OCI-M1 (cell line): ENCODE measurements at places on chromosomes 3 and 15.

GRCh38 chr3:169583269-169583668 lies 80.2 kb downstream of the MECOM start:
- no peak for DNase-seq

DNA sequence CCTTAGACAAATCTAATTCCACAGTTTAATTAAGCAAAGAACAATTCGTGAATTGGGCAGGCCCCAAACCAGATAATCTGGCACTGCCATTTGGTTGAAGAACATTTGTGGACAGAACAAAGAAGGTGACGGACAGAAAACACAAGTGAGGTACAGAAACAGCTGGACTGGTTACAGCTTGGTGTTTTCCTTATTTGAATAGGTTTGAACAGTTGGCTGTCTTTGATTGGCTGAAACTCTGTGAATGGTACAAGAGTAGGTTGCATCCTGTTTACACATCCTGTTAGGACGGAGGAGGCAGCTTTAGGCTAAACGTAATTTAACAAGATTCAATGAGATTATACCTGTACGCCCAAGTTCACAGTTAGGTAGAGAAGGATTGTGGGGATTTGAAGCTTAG lies 114.4 kb downstream of the LPP start:
- DNase-seq, result no peak

DNA sequence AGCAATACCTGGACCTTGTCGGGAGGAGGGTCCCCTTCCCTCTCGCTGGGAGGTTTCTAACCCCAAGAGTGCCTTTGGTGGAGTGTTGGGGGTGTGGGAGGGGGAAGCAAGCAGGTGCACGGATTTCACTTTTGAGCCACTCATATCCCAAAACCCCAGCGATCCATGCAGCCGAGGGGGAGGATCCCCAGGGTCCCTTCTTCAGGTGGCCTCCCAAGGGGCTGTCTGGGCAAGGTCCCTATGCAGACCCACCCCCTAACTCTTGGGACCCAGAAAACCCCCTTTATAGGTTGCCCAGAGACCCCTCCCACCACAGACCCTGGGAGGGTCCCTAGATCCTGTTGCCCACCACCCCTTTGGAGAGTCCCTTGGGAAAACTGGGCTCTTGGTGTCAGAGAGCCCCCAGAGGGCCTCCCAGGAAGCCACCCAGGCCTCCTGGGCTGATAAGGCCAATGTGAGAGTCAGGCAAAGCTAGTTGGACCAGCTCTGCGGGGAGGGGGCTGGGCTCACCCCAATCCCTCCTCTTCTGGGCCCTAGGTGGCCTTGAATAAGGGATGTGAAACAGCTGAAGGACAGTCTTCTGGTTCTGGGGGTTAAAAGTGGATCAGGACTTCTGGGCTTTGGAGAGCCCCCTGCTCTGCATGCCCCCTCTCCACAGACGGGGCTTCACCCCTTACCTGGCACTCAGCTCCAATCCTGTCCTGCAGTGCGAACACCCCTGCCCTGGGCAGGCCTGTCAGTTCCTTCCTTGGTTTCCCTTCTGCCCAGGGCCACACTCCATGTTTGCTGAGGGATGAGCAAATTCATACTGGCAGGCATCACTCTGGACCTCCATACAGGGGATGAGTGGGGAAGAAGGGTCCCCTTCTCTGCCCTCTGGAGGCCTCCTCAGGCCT lies 932 bp upstream of the PLCD1 start:
- no peak for DNase-seq

DNA sequence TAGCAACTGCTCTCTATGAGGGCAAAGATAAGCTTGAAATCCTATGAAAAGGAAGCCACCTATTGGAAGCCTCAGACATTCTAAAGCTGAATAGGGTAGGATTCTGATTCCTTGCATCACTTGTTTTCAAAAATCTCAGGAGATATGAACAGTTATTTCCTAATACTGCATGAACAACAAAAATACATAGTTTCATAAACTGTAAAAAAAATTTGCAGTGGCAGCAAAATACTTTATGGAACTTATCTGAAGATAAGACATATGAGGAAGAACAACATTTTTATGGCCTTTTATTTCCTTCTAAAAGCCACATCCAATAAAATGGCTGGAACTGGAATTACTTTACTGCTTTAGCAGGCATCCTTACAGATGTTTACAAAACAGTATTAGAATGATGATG lies 29.9 kb downstream of the AP3S2 start:
- DNase-seq, result no peak

- peak; percentile 84 for DNase-seq
These were observed 12.9 kb downstream of the OCA2 start for GRCh38 chr15:28086175-28086703.

DNA sequence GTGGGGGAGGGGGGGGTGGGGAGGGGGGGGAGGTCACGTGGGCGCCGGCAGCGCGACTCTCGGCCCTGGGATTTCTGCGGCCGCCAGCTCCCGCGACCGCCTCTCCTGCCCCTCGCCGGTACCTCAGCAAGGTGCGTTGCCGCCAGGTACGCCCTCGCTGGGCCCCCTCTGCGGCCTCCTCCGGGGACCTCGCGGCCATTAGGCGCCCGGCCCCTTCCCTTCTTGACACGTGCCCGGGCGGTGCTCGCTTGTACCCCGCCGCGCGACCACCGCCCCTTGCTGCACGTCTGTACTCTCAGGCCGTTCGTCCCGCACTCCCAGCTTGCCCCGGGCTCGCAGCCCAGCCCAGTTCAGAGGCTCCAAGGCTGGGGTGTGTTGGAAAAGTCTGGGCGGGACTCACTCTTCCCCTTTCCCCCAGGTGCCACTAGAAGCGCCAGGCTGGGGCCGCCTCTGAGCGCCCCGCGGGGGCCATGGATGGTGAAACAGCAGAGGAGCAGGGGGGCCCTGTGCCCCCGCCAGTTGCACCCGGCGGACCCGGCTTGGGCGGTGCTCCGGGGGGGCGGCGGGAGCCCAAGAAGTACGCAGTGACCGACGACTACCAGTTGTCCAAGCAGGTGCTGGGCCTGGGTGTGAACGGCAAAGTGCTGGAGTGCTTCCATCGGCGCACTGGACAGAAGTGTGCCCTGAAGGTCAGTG lies at the start of gene MAPKAPK3:
TSS of gene MAPKAPK3 (plus strand) at position 56 of the 696 bp plus-strand sequence. CDS start at position 471, 415 bp downstream.
- peak; percentile 57 for DNase-seq

GRCh38 chr3:101677436-101678286 lies 729 bp upstream of the ZBTB11 start:
- no peak for DNase-seq

DNA sequence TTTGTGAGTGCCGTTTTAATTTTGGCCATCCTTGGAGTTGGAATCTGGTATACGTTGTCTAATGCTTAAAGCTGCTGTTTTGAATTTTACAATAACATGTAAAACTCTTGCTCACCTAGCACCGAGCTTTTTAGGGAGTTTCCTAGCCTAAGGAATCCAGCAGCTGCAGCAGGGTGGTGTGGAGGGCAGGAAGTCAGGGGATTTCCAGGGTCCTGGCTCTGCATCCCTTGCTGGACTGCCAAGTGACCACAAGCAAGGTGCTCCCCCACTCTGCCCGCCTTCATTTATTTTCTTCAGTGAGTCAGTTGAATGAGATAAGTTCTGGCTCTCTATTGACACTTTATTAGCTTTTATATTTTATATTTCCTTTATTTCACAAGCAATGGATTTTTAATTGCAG lies 113.7 kb downstream of the ATG7 start:
- no peak for DNase-seq

DNA sequence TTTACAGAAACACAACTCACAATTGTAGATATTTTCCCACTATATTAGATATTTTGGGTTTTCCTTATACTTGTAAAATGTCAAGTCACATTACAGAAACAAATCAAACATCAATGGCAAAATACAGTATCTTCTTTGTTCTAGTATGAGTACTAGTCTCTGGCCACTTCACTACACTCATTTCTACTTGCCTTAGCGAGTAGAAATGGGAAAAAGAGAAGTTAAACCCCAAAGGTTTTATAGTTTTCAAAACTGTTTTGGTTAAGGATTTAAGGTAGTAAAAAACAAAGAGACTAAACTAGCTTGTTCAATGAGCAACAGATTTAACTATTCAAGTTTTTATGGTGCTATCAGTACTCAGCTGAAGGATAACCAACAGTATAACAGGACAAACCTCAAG lies 81.7 kb downstream of the BTD start:
- DNase-seq, result peak; percentile 34

DNA sequence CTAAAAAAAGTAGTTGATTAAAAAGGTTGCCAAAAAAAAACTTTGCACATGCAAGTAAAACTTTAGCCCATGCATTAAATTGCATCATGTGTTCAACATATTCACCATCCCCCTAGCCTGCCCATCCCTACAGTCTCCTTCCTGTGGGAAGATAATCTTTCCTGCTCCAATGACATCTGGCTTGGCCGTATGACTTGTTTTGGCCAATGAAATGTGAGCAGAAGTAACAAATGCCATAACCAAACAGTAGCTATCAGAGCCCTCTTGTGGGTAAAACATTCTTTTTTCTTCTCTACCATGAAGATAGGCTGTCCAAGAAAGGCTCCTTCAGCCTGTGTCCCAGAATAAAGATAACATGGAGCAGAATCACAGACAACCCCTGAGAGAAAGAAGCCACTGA lies 15.3 kb downstream of the ERC2 start:
- peak; percentile 23 for DNase-seq

GRCh38 chr15:82810061-82810889 lies 847 bp downstream of the WHAMM start:
- peak; percentile 67 for DNase-seq

- DNase-seq, result no peak
These were observed 149.8 kb upstream of the ABI3BP start for GRCh38 chr3:101143012-101143411.

DNA sequence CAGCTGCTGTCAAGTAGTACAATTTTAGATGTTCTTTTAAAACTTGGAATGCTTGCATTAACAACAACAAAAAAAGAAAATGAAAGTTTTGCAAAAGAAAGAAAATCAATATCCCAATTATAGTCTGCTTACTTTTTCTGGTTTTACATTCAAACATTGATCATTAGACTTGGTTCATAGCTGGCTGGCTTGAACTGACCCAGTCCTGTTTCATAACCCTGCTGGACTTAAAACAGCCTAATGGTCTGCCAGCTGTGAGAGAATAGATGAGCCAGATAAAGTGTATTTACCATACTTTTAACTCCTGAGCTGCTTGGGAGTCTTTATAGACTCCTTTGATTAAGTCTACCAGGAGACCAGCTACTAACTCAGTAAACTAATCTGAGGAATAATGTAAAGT lies 59.2 kb downstream of the PIAS1 start:
- DNase-seq, result peak; percentile 63

- no peak for DNase-seq
These were observed 2.4 kb upstream of the CYP1A1 start for GRCh38 chr15:74727727-74728126.

DNA sequence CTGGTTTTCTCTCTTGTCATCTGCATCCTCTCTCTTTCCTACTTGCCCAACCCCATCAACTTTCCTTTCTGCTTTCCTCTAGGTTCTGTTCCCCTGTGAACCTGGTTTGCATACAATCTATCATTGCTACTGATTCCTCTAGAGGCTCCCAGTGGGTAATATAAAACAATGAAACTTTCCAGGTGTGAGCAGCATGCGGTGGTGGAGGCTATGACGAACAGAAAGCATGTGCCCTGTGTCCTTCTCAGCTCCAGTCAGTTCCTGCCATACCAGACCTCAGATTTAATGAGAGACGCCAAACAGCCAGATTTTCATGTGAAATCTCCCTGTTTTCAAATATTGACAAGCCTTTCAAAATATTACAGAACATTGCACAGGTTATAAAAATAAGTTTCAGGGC lies 3.5 kb upstream of the ACAP2 start:
- no peak for DNase-seq

- DNase-seq, result no peak
These were observed 32.8 kb upstream of the MRPL3 start for GRCh38 chr3:131535596-131535995.

DNA sequence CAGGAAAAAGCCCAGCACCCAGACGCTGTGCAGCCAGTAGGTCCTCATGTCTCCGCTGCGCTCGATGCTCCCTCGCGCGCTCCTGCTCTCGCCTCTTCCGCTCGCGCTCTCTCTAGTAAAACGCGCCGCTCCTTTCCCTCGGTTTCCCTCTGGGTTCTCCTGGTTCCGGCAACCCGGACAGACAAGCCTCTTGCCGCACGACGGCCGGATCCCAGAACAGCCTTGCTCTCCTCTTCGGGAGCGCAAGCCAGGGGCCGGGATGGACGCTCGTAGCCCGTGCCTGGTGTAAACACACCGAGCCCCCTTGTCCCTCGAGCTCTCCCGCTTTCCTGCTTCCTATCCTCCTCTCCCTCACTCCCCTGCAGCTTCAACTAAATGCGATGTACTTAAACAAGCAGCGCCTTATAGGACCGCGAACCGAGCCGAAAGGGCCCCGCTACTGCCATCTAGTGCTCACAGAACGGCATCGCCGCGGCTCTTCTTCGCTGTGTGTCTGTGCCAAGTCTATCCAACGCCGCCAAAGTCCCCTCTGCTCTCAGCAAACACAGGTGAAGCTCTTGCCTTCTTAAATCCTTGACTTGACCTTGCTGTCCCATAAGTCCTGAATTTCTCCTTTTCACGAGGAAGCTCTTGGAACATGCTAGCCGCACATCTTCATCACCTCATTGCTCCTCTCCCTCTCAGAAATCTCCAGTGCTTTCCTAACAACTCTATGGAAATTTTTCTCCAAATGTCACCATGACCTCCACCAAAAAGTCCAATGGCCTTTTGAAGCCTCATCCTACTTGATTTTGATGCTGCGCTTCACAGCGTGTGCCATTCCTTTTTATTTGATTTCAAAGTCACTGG lies 1037.2 kb downstream of the IGSF11 start:
- DNase-seq, result peak; percentile 88

DNA sequence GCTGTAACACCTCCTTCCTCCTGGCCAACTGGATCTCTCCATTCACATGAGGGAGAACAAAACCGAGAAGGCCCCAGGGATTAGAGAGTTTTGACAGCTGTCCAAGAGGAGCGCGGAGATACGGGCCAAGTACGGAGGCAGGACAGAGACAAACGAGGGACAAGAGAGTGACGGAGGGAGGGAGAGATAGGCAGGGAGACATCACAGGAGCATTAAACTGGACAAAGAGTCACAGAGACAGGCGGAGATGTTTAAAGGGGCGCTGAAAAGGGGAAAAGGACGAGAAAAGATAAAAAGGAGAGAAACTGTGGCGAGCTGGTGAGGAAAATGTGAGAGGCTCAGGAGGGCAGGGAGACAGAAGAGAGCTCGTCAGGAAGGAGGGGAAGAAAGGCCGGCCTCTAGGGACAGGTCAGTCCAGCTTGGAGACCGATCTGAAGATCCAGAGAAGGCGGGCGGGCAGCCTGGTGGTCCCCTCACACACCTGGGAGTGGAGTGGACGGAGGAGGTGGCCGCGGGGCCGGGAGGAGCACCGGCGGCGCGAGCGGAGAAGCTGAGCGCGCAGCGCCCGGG lies 40.5 kb upstream of the ROPN1 start:
- DNase-seq, result no peak

- no peak for DNase-seq
These were observed 621 bp downstream of the SOX14 start for GRCh38 chr3:137764563-137765309.

DNA sequence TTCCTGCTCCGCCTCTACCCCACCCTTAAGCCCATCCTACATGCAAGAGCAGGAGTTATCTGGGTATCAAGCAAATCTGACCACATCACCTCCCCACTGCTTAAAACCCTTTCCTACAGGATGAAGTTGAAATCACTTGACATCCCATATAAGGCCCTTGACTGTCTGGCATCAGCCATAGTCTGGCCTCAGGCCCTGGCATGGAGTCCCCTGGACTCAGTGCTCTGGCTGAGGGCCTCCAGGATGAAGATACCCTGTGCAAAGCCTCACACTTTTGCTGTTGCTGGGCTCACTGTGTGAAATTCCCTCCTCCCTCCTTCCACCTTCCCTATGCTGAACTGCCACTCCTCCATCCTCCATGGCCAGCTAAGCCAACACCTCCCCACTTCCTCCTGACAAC lies 65.2 kb upstream of the GLCE start:
- no peak for DNase-seq
